ENCODE measurements at places on chromosomes 1 and 21. TPM values are rescaled to one million over a fixed set of nuclear protein-coding genes. Genes with fewer than 3 reads are reported as not detected.

DNA sequence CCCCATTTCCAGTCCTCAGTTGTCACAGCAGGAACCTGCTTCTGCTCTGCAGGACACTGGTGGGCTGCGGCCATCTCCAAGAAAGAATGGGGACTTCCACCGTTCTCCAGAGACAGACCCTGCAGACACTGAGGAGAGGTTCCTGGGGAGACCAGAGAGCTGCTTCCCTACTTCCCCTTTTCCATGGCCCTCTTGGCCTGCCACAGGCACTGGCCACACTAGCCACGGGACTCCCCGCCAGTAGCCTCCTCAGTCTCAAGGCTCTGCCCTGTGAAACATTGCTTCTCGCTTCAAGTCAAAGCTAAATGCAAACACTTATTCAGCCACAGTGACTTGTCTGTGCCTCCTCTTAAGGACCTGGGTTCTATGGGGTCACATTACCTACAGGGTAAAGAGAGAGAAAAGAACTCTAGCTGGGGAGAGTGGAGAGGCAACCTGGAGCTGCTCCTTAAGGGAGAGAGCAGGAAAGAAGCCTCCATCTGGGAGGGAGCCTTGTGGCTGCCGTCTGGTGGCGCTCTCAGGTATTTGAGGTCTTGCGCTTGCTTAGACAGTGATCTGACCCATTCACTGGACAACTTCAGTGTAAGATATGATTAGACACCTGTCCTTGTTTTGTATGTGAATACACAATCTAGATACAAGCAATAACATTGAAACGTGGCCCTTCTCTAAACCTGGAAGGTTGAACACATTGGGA is 5.4 kb upstream of the SLAMF8 start:
- H3K27me3 ChIP-seq: peaks cover 4% of the 10 kb centered on the region
- no peak overlapping the region for H3K27ac ChIP-seq
- no peaks in the 10 kb centered on the region for H3K36me3 ChIP-seq

GRCh38 chr1:210684466-210685294 is 356.0 kb downstream of the HHAT start:
- no peaks in the 10 kb centered on the region for H3K4me1 ChIP-seq
- H3K4me3 ChIP-seq: no peak overlapping the region
- no peaks in the 10 kb centered on the region for H3K36me3 ChIP-seq
- no peak for DNase-seq
- H3K27me3 ChIP-seq: no peaks in the 10 kb centered on the region

- DNase-seq: no peak
- H3K4me1 ChIP-seq: no peaks in the 10 kb centered on the region
- H3K4me3 ChIP-seq: no peak overlapping the region
- no peak overlapping the region for H3K27ac ChIP-seq
- no peaks in the 10 kb centered on the region for H3K36me3 ChIP-seq
- H3K27me3 ChIP-seq: no peaks in the 10 kb centered on the region
These were observed 45.8 kb downstream of the KCNH1 start for GRCh38 chr1:211088156-211088555.

DNA sequence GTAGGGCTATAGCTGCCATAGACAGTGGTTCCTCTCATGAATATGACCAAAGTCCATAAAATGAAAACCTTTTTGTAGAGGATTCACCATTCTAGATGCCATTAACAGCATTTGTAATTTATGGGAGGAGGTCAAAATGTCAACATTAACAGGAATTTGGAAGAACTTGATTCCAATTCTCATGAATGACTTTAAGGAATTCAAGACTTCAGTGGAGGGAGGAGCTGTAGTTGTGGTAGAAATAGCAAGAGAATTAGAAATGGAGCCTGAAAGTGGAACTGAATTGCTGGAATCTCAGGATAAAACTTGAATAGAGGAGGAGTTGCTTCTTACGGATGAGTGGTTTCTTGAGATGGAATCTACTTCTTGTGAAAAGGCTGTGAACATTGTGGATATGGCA is 65.4 kb upstream of the ESRRG start:
- no peaks in the 10 kb centered on the region for H3K27me3 ChIP-seq
- H3K4me3 ChIP-seq: no peak overlapping the region
- no peak for DNase-seq
- peaks cover 6% of the 10 kb centered on the region for H3K4me1 ChIP-seq

CCDC185 gene
- not detected for total RNA-seq

DNA sequence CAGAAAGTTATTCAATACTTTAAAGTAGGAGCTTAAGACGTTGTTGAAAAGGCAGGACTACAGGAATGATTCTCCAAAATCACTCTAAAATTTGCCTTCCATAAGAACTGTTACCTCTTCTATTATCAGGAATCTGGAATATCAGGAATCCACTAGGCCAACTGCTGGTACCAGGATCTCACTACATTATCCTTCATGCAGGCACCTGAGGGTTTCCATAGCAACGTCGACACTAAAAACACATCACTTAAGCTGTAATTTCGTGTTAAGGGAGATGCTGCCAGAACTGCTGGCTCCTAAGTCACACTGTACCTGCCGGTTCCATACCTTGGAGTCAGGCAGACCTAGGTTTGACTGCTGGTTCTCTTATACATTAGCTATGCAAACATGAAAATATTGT is 139.7 kb upstream of the C1orf87 start:
- no peaks in the 10 kb centered on the region for H3K36me3 ChIP-seq
- no peaks in the 10 kb centered on the region for H3K4me1 ChIP-seq
- no peak overlapping the region for H3K27ac ChIP-seq
- H3K27me3 ChIP-seq: no peaks in the 10 kb centered on the region
- no peak overlapping the region for H3K4me3 ChIP-seq

DNA sequence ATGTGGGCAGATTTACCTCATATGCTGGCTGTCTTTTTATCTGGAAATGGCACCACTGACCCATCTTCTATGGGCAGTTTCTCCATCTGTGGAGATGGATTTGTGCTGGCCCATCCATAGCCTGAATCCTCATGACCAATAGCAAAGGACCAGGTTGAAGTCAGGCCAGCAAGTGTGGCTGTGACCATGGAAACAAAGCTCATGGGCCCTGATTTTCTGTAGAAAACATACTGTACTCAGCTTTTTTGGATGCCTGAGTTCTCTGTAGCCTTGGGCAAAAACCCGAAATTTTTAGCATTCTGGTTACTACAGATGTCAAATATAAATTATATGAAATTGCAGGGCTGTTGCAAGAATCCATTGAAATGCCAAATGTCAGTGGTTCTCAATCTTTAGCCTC is 155.0 kb downstream of the PLXNA2 start:
- H3K4me1 ChIP-seq: peaks cover 23% of the 10 kb centered on the region
- no peak overlapping the region for H3K4me3 ChIP-seq
- H3K27ac ChIP-seq: no peak overlapping the region
- H3K36me3 ChIP-seq: no peaks in the 10 kb centered on the region
- H3K27me3 ChIP-seq: no peaks in the 10 kb centered on the region

RGS1 gene
- 4.3 TPM for total RNA-seq

DNA sequence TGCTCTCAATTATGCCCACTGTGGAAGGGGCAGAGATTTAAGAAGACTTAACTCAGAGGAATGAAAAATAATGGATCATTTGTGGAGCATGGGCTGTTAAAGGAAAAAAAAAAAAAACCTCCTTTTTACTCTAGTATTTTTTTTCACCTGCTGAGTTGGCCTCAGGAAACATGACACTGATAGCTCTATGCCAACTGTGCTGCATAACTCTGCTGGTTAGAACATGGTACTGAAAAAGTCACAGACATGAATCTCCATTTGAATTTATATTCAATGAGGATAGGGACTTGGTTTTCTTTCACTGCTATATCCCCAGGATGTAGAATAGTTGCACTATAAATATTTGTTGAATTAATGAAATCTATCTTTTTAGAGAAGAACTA is 86.1 kb upstream of the KIAA0040 start:
- no peak overlapping the region for H3K4me3 ChIP-seq
- H3K27ac ChIP-seq: peak overlapping the region; percentile 29
- no peaks in the 10 kb centered on the region for H3K27me3 ChIP-seq
- no peak for DNase-seq
- H3K36me3 ChIP-seq: no peaks in the 10 kb centered on the region

DNA sequence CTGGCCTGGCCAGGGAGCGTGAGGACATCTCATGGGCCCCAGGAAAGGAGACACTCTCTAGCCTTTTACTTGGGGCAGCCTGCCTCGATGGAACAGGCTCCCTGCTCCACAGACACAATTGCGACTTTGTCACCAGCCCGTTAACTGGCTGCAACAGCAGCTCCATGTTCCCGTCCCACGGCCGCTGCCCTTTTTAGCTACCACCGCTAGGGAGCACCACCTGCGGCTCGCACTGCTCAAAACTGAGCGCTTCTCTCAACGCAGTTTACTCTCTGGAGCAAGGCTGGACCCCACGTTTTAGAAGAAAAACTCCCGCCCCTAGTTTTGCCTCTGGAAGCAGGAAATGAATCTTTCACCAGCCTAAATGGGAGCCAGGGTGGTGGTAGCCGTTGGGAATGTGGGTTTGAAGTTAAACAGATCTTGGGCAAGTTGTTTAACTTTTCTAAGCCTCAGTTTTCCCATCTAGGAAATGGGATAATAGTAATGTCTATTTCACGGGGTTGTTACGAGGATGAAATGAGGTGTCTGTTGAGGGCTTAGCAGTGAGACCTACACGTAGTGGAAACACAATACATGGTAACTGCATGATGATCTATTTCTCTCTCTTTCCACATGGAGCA is 3.5 kb upstream of the LRRC38 start:
- H3K4me1 ChIP-seq: peaks cover 5% of the 10 kb centered on the region
- no peak overlapping the region for H3K4me3 ChIP-seq
- H3K27ac ChIP-seq: no peak overlapping the region
- H3K36me3 ChIP-seq: no peaks in the 10 kb centered on the region

HUNK gene
- total RNA-seq: not detected

EPHB2 gene
- 0.24 TPM for total RNA-seq

- no peaks in the 10 kb centered on the region for H3K27me3 ChIP-seq
- H3K4me1 ChIP-seq: no peaks in the 10 kb centered on the region
- no peak for DNase-seq
- H3K4me3 ChIP-seq: no peak overlapping the region
These were observed 4.7 kb upstream of the SLC5A9 start for GRCh38 chr1:48217856-48218255.

HSD3B1 gene
- total RNA-seq: not detected

GRCh38 chr1:211947396-211948295 is 87.7 kb downstream of the INTS7 start:
- no peaks in the 10 kb centered on the region for H3K27me3 ChIP-seq
- H3K27ac ChIP-seq: no peak overlapping the region
- no peaks in the 10 kb centered on the region for H3K36me3 ChIP-seq

EYA3 gene
- 15.2 TPM for total RNA-seq

DNA sequence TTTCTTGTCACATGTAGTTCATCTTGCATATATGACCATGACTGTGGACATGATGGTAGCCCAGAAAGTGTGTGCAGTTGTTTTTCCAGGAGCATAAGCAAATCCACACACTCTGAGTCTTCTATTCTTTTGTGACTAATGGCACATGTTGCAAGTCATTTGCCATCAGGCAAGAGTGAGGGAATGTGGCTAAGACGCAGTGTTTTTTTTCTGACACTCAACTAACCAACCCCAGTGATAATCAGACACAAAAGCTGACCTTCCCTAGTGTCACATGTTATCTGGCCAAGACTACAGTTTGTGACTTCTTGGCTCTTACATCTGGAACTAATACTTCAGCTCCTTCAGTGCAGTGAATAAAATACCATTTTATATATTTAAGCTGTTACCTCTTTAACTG is 108.8 kb downstream of the ITSN1 start:
- no peak overlapping the region for H3K27ac ChIP-seq
- H3K4me3 ChIP-seq: no peak overlapping the region
- DNase-seq: no peak
- H3K27me3 ChIP-seq: no peaks in the 10 kb centered on the region
- peaks cover 22% of the 10 kb centered on the region for H3K4me1 ChIP-seq
- H3K36me3 ChIP-seq: peaks cover 2% of the 10 kb centered on the region
